Pulmonary artery endothelial cell (primary cell): ENCODE measurements at places on chromosomes 3 and 15. TPM values are rescaled to one million over a fixed set of nuclear protein-coding genes. Genes with fewer than 3 reads are reported as not detected.

DNA sequence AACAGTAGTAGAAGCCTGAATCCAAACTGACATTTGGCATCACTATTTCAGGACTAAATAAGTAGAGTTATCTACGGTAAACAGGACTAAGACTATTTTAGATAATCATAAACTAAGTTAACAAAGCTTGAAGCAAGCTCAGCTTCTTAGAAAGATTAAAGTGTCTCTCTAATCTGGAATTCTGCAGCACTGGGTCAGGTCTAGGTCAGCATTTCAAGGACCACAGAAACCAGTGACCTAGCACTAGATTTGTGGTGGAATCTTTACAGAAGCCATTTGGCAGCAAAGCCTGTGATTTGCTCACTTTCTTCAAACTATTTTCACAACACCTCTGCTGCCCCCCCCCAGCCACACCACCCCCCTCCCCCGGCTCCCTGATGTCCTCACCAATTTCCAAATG lies 37.5 kb downstream of the IGSF11 start:
- no peak for DNase-seq

GRCh38 chr15:62050115-62050514 lies 10.1 kb downstream of the VPS13C start:
- DNase-seq, result no peak

GRCh38 chr3:29686889-29687592 lies 406.2 kb downstream of the RBMS3 start:
- no peak for DNase-seq

DNA sequence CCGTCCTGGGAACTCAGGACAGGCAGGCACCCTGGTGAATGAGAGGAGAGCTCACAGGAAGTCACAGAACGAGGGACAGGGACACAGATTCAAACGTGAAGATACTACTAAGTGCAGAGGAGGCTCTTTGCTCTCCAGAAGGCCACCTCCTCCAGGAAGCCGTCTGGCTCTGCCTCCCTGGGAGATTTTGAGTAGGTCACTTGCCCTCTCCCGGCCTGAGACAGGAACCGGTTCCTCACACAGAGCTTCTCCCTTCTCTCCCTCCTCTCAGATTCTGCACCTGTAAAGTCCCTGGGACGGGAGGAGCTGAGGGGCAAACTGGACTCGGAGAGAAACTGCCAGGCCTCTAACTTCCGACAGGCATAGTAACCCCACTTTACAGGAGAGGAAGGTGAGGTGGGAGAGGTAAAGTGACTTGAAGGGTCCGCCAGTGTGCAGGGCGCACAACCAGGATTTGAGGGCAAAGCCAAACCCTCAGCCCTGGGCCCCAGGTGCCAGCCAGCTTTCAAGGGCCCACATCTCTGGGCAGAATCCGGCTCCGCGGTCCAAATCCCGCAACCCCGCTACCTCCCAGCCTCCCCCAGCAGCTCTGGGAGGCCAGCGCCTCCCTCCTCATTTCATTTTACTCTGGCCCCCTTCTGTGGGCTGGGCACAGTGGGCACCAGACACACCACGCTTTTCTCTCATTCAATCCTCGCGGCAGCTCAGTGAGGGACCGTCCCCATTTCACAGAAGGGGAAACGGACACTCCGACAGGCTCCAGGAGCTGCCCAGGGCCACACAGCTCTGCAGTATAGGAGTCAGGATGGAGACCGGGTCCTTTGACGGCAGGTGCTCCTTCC lies 150.2 kb downstream of the SMAD6 start:
- DNase-seq, result no peak

The FAM131A gene
- 40.4 and 44.6 TPM in 2 replicates for total RNA-seq

The IL17RC gene
- 18.3 and 18.7 TPM in 2 replicates for total RNA-seq

DNA sequence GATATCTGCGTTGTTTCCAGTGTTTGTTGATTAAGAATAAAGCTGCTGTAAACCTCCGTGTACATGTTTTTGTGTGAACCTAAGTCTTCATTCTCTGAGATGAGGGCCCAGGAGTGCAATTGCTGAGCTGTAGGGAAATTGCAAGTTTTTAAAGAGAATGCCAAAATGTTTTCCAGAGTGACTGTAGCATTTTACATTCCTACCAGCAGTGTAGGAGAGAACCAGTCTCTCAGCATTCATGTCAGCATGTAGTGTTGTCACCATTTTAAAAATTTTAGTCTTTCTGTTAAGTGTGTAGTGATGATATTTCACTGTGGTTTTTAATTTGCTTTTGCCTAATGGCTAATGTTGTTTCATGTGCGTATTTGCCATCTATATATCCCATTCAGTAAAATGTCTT lies 3.4 kb upstream of the MGLL start:
- no peak for DNase-seq

GRCh38 chr3:177658354-177658753 lies 461.1 kb upstream of the TBL1XR1 start:
- no peak for DNase-seq

DNA sequence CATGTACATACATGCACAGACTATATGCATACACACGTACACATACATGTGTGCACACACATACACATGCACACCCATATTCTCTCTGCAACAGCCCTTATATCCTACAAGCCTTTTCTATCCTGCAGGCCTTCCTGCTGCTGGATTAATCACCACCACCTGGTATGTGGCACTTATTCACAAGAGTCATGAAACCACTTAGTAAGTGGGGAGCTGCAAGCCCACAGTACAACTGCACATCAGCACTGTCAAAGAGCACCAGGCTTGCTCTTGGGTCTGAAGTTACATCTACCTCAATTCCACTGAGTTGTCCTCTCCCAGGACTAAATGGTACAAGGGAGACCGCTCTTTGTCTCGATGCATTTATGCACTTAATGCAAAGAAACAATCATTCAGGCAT lies 233.2 kb downstream of the KLF13 start:
- DNase-seq, result no peak
